ENCODE measurements at places on chromosomes 16 and 17.

DNA sequence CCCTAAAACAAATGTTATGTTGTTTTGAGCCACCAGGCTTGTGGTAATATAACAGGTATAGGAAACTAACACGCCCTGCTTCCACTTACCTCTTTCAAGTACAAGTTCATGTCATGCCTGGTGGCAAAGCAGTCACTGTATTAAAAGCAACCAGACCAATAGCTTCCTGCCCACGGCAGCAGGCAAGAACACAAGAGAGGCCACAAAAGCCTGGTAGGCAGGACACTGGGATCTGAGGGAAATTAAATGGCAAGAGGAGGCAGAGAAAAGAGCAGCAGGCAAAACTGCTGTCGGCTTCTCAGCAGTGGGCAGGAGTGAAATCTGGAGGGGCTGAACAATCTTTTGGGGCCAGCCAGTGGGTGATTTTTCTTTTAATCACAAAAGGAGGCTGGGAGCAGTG lies 2.2 kb downstream of the CYTH1 start:
- no peak for DNase-seq

- DNase-seq, result no peak
These were observed 33.6 kb downstream of the BAIAP2 start for GRCh38 chr17:81068411-81069134.

DNA sequence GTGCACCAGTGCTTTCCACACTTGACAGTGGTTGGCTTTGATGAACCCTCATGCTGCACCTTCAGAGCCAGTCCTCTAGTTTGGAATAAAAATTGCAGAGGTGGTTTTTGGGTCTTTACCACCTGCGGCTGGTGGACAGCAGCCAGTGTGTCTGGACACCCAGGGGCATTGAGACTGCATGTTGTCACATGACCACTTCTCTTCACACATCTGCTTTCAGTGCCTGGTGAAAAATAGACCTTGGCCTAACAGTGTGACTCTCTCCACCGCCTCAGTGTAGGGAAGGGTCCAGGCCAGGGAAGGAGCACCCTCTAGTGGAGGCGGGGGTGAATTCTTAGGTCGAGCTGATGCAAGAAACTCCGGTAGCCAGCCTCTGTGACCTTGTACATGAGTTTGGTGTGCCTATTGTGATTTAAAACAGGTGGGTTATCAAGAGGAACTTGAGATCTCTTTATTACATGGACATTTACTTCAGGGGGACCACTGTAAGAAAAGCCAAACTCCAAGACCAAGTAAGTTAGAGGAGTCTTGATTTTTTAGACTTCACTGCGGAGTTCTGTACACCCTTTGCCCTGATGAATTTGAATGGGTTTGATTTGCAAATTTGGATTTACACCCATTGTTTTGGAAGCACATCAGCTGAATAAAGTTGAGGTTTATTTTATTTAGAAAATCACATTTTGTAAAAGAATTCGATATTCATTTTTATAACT lies 17.9 kb downstream of the GOSR2 start:
- DNase-seq, result peak; percentile 72

GRCh38 chr16:19406891-19407491 lies 10.7 kb upstream of the TMC5 start:
- no peak for DNase-seq

GRCh38 chr17:65099941-65100315 lies 37.2 kb upstream of the RGS9 start:
- DNase-seq, result no peak

Data from left kidney (tissue), 8 donors.